Stimulated activated CD8-positive, alpha-beta memory T cell treated with anti-CD3 and anti-CD28 coated beads, Interleukin-4, amount 100 ng/mL, for 4 hours (primary cell): ENCODE measurements at places on chromosomes 7 and 10.

DNA sequence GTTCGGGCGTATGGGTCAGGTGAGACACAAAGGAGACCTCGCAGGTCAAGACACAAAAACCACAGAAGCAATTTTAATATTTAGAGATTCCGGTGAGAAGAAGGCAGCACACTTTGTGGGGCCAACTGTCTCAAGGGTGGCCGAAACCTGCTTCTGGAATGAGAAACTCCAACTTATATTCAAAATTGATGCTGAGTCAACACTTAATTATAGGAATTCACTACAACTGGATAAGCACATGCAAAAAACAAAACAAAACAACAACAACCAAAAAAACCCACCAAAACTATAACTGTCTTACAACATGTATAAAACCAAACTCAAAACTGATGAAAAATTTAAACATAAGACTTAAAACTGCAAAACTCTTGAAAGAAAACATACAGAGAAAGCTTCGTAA is 593.3 kb downstream of the POM121L12 start:
- DNase-seq, result no peak

DNA sequence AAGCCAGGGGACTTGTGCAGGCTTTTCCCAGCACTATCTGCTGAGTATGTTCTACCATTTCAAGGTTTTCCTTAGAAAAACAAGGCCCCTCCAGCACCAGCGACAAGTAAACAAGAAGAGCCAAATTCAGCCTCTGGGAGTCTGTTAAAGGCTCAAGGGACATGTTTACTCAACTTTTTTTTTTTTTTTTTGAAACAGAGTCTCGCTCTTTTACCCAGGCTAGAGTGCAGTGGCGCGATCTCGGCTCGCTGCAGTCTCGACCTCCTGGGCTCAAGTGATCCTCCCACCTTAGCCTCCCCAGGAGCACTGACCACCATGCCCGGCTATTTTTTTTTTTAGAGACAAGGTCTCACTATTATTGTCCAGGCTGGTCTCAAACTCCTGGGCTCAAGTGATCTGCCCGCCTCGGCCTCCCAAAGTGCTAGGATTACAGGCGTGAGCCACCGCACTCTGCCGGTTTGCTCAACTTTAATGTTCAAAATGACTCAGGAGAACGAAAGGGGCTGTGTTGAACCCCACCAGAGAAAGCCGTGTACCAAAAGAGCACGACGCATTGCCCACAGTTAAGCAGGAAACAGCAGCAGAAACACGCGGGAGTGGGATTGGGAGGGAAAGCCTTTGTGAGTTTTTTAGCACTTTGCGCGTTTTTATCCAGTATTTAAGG is 772 bp downstream of the PRDX3 start:
- DNase-seq, result no peak

GRCh38 chr7:90540406-90540805 is 55.7 kb upstream of the CDK14 start:
- no peak for DNase-seq

DNA sequence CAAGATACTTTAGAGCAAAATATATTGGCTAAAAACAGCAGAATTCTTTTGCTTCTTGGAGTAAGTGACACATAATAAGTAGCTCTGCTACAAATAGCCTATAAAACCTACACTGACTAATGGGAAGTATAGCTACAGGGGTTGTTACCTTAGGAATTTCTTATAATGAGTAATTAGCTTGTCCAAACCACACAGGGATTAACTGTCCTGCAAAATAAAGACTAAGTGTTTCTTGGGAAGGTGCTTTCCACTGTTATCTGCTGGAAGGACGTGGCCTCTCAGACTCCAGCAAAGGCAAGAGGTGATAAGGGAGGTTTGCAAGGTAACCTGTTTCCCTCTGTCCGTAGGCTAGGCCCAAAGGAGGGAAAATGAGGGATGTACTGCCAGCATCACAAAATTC is 302.4 kb downstream of the DOCK4 start:
- no peak for DNase-seq

DNA sequence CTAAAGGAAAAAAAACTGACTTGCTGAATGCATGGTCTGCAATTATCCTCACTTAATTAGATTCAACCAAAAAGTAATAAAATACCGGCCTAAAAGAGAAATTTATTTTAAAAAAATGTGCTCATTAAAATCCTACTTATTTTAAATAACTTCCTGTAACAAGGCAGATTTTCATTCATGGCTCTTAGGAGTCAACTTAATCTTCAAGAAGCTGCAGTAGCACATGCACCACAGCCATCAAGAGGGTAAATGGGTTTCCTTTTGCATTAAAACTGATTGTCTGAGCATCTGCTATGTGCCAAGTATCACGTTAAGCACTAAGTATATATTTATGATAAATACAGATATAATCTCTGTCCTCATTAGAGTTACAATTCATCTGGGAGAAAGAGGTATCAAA is 69.9 kb downstream of the SNX13 start:
- DNase-seq, result no peak

GRCh38 chr10:124935946-124936345 is 6.0 kb upstream of the ZRANB1 start:
- DNase-seq, result no peak

DNA sequence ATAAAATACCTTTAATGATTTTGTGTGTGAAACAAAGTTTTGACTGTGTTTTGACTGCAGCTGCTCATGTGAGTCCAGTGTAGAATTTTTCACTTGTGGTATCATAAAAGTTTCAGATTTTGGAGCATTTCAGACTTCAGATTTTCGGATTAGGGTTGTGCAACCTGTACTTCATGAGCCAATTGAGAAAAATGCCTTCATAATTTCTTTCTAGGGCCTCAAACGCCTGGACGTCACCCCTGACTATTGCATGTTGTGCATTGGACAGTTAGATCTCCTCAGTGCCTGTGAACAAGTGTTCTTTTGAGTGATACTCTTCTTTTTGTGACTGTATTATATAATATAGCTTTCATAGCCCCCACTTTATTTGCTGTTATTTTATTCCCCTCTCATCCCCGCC is 161.1 kb downstream of the AUTS2 start:
- DNase-seq, result no peak

DNA sequence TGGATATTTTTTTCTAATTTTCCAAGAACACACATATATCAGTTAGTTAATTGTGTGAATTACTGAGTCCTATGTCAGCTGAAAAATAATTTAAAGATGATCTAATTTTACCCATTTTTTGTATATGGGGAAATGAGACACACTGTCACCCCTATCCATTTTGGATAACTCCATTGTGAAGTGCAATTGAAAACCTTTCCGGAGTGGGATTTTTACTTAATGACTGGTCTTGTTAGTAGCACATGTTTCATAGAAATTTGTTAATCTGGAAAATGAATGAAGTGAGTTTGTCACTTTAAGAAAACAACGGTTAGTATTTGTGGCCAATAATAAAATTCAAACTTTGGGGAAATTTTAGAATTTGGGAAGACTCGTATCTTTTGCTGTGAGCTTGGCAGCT is 2.0 kb downstream of the GARS1 start:
- DNase-seq, result no peak

- no peak for DNase-seq
Measured at GRCh38 chr7:132234711-132235110, 341.6 kb downstream of the PLXNA4 start.

GRCh38 chr10:69217119-69217754 is 2.9 kb upstream of the HKDC1 start:
- no peak for DNase-seq

GRCh38 chr10:63829573-63830149 is 308.5 kb downstream of the REEP3 start:
- no peak for DNase-seq

DNA sequence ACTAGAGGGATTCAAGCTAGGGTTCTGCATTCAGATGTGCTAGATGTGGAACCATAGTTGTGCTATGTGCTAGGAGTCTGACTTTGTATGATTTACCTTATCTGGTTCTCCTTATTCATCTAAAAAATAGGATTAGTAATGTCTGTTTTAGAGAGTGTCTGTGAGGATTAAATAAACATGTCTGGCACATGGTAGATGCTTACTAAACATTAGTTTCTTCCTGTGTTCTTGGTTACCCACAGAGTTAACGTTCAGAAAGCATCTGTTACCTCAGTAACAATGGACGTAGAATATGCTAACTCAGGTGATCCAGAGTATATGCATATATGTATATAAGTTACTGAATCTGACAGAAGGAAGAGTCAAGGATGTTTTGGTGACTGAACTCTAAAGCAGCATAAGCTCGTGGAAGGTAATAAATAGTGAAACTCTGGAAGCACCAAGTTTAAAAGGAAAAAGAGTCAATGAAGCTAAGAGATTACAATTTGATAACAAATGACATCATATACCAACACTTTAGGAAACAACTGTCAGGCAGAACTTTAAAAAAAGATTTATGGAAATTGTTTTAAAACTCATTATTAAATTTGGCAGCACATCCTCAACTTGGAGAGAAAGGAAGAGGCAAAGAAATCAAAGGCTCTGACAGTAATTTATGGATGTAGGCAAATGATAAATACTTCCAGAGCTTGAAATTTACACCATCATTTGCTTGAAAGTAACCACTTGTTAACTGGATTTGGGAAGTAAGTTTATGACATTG is 127.0 kb downstream of the CCNY start:
- DNase-seq, result no peak

- DNase-seq, result no peak
Measured at GRCh38 chr7:84328571-84328970, 134.0 kb upstream of the SEMA3A start.

GRCh38 chr7:156038345-156038744 is 226.1 kb upstream of the SHH start:
- no peak for DNase-seq

DNA sequence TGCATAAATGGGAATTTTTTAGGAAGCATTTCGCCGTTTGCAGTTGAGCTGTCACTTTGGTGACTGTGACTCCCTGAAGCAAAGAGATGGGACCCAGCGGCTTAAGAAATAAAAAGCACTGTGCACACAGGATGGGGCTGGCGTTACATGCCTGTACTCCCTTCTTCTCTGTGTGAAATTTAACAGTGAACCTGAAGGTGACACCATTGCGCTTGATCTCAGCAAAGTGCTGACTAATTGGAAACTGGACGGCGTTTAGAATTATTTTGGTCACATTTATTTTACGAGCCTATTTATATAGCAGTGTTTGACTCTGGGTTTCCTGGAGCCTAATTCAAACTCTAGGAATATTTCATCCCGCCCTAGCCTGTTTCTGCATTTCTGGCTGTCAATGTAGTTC is 146.2 kb downstream of the PAXIP1 start:
- DNase-seq, result no peak

DNA sequence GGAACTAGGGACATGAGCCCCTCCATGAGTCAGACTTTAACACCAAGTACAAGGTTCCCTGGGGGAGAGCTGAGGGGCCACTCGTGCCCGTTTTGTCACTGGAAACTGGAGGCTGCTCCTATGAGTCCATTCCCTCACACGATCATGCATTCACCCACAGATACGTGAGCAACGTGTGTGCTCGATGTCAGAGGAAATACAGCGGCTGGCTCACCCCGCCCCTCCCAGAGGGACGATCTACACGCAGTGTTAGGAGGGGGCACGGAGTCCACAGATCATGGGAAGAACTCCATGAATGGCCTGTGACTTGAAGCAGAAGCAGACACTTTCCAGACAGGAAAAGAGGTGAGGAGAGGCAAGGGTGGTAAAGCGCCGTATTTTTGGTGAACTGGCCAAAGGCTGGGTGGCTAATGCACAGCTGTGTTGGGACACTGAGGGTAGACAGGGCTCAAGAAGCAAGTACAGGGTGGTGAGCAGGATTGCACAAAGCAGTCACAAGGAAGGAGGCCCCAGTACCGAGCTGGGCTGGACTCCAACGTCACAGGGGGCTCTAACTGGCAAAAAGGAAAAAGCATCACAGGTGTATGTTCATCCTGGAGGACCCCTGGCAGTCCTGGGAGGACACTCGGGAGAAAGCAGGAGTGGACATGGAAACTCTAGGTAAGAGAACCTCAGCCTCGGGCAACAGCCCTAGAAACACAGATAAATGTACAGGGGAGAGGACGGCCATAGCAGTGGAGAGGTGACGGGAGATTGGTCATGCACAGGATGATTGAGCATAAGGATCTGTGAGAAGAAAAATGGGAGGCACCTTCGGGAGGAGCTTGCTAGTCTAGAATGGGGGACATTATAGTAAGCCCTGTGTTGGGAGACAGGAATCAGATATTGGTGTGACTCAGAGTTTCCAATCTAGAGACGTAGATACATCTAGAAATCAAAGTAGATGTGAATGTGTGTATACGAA is 41.2 kb downstream of the TNS3 start:
- no peak for DNase-seq

GRCh38 chr7:12360948-12361347 is 42.7 kb downstream of the VWDE start:
- DNase-seq, result no peak

DNA sequence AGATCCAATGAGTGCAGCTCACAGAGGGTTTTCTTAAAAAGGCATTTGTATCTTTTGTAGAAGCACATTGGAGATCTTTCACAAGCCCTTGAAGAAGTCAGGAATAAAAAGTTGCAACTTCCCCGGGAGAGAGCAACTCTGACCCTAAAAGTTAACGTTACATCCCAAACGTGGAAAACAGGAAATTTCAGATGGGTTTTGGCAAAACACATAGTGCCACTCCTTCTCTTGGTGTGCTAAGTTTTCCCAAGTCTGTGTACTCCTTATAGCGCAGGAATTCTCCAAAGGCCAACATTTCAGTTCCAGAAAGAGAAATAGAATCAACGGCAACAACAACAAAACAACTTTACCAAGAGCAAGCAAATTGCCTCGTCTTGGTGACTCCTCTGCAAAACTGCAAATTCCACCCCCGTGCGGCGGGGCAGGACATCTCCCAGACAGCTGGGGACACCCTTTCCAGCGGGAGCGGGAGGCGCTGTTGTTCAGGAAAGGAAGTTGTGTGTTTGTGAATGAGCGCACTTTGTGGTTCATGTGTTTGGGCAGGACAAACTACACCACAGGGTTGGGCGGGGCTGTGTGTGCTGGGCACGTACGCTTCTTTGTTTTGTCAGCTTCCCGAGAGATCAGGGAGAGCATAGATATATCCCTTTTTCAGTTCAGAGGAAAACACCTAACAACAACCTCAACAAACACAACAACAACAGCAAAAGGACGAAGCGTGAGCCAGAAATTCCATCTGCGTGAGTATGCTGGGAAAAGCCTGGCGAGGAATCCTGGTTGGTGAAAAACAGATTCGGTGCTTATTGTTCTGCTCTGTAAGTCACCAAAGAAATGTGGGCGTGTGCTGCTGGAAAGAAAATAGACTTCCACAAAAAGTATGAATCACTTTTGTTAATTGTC is 294.7 kb upstream of the PITRM1 start:
- DNase-seq, result no peak

DNA sequence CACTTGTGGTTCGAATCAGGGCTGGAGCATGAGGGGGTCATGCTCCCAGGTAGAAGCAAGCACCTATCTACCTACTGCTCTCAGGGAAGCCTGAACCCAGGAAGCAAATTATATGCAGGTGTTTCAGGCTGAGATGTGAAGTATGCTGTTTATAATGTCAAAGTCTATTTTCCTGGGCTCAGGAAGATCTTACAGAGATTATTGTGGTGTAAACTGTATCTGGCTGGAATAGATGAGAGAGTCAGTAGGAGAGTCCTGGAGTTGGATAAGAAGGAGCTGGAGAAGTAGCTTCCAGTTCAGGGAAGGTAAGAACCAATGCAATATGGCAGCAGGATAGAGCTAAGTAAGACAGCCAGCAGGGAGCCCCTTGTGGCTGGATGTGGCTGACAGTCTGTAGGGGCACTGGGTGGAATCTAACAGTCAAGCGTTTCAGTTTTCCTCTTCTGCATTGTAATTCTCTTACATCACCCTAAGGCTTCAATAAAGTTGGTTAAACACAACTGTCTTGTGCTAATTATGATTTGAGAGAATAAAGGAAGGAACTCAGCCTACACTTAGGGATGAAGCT is 105.9 kb upstream of the EEPD1 start:
- no peak for DNase-seq
